Stimulated activated CD4-positive, alpha-beta T cell treated with anti-CD3 and anti-CD28 coated beads, Interleukin-12 subunit alpha, Interleukin-12 subunit beta, amount 100 ng/mL, for 4 hours (primary cell): ENCODE measurements at places on chromosomes 1 and 21.

DNA sequence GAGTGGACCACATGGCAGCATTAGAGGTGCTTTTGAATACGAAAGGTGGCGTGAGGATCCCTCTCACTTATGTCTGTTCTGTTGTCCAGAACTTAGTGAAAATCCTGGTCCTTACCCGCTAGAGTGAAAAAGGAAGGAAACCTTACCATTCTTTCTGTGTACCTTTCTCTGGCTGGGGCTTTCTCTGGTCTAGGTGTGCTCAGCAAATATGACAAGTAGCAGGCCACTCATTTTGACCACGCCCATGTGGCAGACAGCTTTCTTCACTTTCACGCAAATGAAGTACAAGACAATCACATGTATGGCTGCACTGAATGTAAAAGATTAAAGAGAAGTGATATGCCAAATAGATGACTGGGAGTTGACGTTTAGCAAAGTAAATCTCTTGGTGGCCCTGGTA, 131.9 kb downstream of the FGGY start:
- no peak for DNase-seq

DNA sequence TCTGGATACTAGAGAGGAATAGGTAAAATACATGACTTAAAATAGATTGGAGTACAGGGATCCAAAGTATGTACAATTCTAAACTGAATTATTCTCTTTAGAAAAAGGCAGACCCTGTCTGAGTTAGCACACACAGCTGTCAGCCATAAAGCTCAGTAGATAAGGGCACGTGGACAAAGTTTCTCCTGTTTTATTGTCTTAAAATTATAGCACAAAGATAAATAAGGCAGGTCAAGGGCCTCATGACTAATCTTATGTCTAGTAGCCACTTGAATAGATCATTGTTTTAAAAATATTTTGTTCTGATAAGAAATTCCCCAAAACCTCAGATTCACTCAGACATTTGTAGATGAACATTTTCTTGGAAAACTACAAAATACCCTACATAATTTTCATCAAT, 205.2 kb downstream of the ZP4 start:
- no peak for DNase-seq

- DNase-seq, result no peak
Observed at GRCh38 chr1:155081472-155082300, 3.0 kb downstream of the EFNA3 start.

DNA sequence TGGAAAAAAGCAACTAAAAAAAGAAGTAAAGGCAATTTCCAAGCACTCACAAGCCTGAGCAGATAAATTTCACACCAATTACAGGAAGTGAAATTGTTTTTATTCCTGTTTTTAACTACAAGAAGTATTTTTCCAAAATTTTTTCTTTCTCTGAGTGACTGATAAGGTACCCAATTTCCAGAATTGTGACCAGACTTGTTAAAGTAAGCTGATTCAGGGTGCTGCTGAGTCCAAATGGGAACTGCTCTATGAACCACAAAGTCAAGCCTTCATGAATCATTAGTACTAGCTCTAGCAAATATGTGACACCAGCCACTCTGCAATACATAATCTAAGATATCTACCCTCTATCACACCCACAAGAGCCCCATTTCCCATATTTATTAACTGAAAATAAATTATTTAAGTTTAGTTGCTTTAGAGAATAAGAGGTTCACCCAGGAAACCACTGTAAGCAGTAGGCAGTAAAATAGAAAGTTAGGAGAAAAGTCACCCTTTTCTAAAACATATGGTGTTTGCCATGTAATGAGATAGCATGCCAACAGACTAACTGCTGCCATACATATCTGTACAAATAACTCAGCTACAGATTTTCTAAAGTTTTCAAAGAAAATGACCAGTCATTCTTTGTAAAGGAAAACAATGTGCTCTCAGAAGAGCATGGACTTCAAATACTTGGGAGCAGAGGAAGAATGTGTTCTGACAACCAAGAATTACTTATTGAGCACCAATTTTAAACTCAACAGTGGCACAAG, 43.1 kb upstream of the TNFSF18 start:
- DNase-seq, result no peak
